Left renal pelvis (tissue), 4 donors: ENCODE measurements at places on chromosomes 16 and 17.

DNA sequence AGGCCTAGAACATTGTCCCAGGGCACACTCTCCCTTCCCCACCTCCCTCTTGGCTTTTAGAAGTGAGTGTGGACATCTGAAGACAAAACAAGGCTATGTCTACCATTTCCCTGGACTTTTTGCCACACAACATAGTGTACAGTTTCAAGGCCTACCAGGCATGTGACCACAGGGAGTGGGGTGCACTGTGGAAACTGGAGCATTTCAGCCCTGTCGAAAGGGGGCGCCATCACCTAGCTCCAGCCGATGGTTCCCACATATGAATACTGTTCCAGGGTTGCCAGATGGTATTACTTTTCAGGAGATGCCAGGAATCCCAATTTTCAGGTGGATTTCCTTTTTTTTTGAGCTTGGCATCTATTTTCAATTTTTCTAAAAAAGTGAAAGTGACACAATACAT lies 140.7 kb downstream of the KATNIP start:
- DNase-seq, result no peak

GRCh38 chr16:52002026-52002425 lies 544.9 kb downstream of the TOX3 start:
- DNase-seq, result no peak

- no peak for DNase-seq
These were observed 330.1 kb downstream of the CDH11 start for GRCh38 chr16:64791756-64792155.

GRCh38 chr16:8996891-8997290 lies 33.2 kb upstream of the USP7 start:
- DNase-seq, result no peak

DNA sequence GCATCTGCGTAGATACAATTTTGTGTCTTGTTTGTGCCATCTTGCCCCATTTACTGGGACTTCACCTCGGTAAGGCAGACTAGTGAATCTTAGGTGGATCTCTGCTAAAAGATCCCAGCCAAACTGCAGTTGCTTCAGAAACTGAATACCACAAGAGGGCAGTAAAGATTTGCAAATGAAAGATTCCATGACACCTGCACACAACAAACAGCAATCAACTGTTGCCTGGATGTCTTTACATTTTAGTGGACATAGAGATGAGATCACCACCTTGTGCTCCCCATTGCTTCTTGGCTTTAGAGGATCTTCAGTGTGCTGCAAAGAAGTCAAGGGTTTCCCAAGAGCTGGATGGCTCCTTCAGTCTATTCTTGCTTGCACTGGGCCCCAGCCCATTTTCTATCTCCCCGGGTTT lies 119.2 kb upstream of the CACNG5 start:
- DNase-seq, result no peak

DNA sequence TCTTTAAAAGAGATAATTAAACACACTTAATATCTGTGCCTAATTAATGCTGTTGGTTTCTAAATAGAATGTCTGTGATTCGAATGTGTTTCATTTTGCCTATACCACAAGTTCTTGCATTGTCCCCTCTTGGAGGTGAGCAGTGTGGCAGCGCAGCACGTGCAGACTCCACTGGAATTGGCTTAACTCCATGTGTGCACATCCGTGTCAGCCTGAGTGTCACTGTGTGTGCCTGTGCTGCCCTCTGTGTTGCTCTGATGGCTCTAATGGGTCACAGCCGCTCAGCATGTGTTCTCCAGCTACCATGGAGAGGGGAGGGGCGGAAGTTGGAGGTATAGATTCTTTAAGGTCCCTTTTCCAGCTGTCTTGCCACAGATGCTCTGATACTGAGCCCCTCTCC lies 226.6 kb downstream of the SPECC1 start:
- DNase-seq, result no peak

DNA sequence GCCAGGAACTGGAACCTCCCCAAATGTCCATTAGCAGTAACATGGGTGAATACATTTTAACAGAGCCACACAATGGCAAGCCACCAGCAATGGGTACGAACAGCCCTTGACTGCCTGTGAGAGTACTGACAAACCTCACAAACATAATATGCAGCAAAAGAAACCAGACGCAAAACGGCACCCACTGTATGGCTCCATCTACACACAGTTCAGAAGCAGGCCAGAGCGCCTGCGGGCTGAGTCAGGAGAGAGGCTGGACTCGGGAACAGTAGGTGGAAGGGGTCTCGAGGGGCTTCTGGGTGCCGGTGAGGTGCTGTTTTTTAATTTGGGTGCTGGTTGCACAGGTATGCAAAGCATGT lies 77.4 kb upstream of the TOB1 start:
- no peak for DNase-seq

DNA sequence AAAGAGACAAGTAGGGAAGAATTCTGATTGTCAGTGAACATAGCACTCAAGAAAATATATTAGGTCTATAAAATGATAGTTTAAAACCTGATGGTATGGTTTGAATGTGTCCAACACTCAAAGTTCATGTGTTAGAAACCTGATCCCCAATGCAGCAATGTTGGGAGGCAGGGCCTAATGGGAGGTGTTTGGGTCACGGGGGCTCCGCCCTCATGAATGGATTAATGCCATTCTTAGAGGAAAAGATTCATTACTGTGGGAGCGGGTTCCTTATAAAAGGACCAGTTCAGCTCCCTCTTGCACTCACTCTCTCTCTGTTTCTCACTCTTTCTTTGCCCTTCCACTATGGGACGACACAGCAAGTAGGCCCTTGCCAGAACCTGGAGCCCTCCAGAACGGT lies 41.5 kb upstream of the SLC47A1 start:
- no peak for DNase-seq

DNA sequence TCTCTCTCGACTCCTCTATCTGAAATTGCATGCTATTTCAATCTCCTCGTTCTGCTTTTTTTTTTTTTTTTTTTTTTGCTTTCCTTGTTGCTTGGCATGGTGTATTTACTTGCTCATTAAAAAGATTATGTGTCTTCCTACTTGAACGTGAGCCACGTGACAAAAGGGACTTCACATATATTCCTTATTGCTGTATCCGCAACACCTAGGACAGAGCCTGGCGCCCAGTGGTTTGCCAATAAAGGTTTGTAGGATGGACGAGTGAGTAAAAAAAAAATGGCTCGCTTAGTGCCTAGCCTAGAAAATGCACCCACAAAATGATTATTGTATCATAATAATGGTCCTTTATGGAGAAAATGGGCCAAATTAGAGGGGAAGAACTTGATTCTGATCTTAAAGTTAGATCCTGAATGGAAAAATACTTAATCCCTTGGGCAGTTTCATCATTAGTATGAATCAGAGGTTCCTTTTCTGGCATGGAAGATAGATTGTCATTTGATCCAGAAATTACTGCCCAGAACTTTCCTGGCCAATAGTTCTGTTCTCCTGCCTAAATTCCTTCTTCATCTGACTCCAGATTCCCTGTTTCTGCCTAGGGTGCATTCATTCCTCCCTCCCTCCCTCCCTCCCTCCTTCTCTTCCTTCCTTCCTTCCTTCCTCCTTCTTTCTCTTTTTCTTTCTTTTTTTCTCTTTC lies 13.6 kb upstream of the TMEM220 start:
- no peak for DNase-seq

DNA sequence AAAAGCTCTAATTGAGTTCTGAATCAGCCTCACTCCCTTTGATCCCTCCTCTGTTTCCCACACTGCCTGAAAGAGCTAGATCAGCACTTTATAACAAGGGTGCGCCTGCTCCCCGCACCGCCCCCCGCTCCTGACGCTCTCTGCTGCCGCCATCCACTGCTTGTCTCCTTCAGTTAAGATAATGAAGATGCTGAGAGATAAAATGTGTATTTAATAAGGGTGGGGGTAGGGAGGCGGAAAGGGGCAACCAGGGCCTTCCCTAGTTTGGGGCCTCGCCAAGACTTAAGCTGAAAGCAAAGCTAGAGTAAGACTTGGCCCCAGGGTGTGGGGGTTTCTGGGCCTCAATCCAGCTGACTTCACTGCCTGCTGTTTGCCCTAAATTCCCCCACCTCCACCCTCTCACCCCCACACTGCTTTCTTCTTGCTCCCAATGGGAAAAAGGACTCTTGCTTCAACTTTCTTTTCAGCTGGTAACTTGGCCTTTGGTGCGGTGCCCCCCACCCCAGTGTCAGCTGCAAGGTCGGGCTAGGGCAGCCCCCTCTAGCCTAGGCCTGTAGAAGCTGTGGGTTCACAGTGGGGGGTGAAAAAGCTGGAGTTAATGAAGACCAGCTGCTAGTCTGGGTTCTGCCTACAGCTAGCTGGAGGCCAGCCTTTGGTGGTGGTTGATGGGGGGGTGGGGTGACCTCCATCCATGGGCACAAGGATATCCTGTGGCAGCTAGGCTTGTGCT lies 1.8 kb upstream of the RARA start:
- DNase-seq, result no peak

GRCh38 chr17:40329839-40330794 lies 21.1 kb downstream of the RARA start:
- DNase-seq, result no peak

DNA sequence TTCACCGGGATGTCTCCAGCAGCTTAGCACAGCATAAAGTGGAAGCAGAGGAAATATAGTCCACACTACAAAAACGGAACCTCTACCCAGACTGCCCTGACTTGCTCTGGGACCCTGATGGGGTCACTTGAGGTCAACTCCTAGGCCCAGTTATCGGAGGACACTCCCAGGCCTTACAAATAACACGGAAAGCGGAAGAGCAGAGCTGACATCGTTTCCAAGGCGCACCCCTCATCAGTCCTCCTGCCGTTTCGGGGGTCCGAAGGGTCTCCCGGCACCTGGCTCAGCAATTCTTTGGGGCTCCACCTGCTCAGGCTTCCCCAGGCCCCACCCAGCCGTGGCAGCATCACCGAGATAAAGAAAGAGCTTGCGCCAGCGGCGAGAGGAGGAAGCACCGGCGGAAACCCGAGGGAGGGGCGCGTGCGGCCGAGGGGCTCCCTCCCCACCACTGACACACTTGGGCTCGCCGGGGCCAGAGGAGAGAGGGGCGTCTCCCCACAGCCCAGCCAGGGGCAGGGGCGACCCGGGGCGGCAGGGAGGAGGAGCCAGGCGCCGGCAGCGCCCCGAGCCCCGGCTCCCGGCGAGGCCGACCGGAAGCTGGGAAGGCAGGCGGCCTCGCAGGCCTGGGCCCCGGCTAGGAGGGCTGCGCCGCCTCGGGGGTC lies 727 bp downstream of the CORO7 start:
- DNase-seq, result no peak

DNA sequence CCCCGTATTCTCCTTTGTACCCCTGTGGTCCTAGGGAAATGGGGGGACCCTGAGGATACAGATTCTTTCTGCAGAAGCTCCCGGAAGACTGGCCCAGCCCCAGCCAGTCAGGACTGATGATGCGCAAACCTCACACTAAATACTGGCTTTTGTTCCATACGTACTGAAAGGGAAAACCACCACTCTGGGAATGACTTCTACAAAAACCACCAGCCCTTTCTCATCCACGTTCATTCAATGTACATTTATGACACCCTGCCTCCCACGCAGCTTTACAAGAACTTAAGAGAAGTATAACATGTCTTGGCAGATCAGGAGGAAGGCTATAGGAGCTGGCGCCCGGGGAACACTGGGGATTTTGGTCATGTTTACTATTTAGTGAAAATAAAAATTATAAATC lies 70.6 kb downstream of the MARCHF10 start:
- DNase-seq, result no peak

DNA sequence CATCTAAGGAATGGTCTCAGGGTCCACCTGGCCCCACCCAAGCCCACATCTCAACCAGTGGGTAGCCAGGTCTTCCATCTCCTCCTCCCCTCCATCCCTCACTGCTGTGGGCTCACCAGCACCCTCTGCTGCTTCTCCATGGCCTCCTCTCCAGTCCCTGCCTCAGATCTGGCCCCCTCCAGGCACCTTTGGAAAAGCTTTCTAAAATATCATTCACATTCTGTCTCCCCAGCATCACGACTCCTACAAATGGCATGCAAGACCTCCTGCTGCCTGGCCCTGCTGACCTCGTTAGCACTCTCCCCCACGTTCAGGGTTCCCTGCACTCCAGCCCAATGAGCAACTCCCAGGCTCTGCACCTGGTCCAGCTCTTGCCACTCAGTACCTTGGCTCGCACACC lies 13.7 kb downstream of the GLP2R start:
- DNase-seq, result no peak

GRCh38 chr17:63151941-63152523 lies 186.0 kb downstream of the TANC2 start:
- no peak for DNase-seq

DNA sequence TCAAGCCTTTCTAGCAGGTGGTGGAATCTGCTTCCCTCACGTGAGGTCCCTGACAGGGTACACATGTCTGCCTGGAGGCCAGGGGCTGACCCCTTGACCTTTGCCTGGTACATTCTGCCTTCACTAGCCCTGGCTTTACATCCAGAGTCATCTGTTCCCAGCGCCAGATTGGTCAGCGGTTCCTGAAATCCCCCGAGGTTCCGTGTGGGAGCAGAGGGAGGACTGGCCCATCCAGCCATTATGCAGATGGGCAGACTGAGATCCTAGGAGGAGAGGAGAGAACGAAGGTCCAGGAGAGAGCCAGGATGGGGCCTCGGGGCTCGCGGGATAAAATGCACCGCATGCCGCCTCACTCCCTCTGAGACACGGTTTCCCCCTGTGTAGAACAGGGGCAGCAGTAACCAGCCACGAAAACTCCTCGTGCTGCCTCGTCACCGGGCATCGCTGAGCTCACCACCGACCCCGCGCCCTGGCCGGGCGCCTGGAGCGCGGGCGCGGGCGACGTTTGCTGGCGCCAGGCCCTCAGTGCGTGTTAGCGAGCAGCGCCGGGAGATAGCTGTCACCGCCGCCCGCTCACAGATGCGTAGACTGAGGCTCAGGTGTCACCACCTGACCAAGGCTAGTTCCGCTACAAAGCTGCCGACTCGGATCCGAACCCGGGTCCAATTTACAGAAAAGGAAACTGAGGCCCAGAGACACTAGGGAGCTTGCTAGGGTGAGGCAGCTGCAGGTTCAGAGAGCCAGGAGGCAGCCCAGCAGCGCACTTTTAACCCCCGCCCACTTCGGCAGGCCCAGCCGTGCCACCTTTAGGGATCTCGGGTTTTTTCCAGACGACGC lies 811 bp upstream of the MAP2K3 start:
- DNase-seq, result no peak

- DNase-seq, result peak; percentile 16
These were observed 8.5 kb downstream of the CCL18 start for GRCh38 chr17:36072431-36073121.

DNA sequence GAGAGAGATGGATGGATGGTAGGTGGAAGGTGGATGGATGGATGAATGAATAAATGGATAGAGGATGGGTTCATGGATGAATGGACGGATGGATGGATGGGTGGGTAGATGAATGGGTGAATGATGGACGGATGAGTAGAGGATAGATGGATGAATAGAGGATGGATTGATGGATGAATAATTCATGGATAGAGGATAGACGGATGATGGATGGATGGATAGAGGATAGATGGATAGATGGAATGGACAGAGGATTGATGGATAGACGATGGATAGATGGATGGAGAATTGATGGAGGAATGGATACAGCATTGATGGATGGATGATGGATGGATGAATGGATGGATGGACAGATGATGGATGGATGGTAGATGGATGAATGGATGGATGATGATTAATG lies 91.7 kb downstream of the MYH11 start:
- DNase-seq, result no peak

GRCh38 chr16:19923396-19923795 lies 38.7 kb upstream of the GPRC5B start:
- DNase-seq, result no peak

- no peak for DNase-seq
These were observed 207.3 kb downstream of the CCDC182 start for GRCh38 chr17:57537524-57538410.

- no peak for DNase-seq
These were observed 40.5 kb downstream of the DNAH9 start for GRCh38 chr17:11638700-11639265.
